ENCODE measurements at places on chromosomes 11 and 22. TPM values are rescaled to one million over a fixed set of nuclear protein-coding genes. Genes with fewer than 3 reads are reported as not detected.

CLMP gene
- total RNA-seq: 94.4 TPM

CD248 gene
- total RNA-seq: 0.38 TPM

PRCP gene
- 107 TPM for total RNA-seq

DNA sequence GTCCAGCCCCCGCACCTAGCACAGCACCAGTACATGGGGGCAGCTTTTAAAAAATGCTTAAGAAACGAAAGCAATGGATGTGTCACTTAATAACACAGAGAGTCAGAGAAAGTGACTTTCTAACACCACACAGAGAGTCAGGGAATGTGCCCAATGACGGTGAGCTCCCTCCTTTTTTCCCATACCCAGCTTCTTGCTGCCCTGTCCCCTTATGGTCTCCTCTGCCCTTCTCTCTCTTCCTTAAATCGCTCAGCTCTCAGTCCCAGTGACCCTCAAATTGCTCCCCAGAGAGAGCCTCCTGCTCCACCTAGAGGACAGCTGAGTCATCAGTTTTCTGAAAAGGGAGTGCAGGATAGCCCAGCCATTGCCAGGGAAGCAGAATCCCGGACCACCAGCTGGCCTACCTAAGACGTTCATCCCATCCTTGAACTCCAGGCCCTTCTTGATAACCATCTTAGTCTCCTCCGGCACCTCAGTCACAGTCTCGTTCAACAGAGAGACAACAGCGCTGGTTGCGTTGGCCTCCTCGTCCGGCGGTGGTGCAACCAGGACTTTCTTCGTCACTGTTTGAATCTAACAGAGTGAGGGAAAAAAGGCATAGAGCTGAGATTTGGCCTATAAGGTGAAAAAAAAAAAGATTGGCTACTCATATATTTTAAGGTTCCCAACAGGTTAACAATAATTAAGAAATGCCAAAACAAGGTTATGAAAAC is 113.5 kb downstream of the SLC1A2 start:
- DNase-seq: peak; percentile 80
- no peaks in the 10 kb centered on the region for H3K36me3 ChIP-seq
- H3K27ac ChIP-seq: no peak overlapping the region
- peaks cover 34% of the 10 kb centered on the region for H3K27me3 ChIP-seq
- H3K4me3 ChIP-seq: no peak overlapping the region
- H3K4me1 ChIP-seq: peaks cover 4% of the 10 kb centered on the region

DNA sequence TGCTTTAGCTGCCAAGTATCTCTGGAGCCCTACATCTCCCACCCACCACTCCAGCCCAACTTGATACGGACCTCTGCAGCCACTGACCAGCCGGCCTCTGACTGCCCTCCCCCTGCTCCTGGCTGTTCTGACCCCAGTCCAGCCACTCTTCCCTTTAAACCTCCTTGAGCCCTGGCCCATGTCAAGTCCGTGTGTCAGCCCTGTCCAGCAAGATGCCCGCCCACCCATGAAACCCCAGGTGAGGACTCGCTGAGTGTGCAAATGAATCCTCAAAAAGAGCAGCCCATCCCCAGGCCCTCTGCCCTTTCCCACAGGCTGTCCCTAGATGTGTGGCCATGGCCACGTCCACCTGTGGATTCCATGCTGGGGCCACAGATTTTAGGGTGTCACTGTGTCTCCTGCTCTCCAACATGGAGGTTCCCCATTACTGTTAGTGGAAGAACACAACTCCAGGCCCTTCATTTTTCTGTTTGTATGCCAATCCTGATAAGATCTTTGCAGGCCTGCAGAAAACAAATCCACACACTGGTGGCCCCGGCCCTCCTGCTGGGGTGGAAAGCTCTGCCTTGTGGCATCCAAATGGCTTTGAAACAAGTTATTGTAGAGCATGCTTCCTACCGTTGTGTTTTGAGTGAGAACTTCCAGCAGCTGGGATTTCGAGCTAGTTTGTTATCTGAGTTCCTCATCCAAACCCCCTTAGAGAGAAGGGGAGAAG is 22.7 kb upstream of the ADORA2A start:
- no peak overlapping the region for H3K4me3 ChIP-seq
- no peak overlapping the region for H3K27ac ChIP-seq
- no peaks in the 10 kb centered on the region for H3K27me3 ChIP-seq
- H3K4me1 ChIP-seq: peaks cover 2% of the 10 kb centered on the region
- peak; percentile 26 for DNase-seq
- H3K36me3 ChIP-seq: peaks cover 55% of the 10 kb centered on the region
